ENCODE measurements at places on chromosomes 3 and 15. TPM values are rescaled to one million over a fixed set of nuclear protein-coding genes. Genes with fewer than 3 reads are reported as not detected.

DNA sequence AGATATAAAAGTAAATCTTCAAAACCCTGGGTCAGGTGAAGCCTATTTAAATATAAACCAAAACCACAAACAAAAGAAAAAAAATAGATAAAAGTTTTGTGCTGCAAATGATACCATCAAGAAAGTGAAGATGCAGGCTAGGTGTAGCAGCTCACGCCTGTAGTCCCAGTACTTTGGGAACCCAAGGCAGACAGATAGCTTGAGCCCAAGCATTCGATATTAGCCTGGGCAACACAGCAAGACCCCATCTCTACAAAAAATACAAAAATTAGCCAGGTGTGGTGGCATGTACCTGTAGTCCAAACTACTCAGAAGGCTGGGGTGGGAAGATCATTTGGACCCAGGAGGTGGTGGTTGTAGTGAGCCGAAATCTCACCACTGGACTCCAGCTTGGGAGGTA lies 164.8 kb downstream of the MAGI1 start:
- DNase-seq: no peak

- DNase-seq: no peak
Observed at GRCh38 chr3:195820901-195821300, 9.2 kb upstream of the MUC4 start.

GRCh38 chr15:31494786-31495185 lies 168.2 kb downstream of the KLF13 start:
- DNase-seq: no peak

GRCh38 chr15:92933831-92934230 lies 33.7 kb downstream of the CHD2 start:
- DNase-seq: no peak

DNA sequence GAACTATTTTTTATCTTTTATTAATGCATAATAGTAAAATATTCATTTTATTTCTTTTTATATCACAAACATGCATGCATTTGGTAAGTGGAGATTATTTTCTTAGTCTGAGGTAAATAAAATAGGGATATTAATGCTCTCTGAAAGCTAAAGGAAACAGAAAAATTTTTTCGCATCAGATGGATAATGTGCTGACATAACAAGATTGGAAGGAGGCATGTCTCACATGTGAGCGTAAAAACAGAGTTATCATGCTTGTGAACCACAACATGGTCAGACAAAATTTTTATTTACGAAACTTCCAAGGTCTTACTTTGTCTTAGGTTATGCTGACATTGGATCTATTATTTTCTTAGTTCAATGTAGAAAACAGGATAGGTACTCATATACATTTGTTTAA lies 166.1 kb downstream of the SPATA16 start:
- no peak for DNase-seq

The MNS1 gene
- total RNA-seq: 1.9 TPM

DNA sequence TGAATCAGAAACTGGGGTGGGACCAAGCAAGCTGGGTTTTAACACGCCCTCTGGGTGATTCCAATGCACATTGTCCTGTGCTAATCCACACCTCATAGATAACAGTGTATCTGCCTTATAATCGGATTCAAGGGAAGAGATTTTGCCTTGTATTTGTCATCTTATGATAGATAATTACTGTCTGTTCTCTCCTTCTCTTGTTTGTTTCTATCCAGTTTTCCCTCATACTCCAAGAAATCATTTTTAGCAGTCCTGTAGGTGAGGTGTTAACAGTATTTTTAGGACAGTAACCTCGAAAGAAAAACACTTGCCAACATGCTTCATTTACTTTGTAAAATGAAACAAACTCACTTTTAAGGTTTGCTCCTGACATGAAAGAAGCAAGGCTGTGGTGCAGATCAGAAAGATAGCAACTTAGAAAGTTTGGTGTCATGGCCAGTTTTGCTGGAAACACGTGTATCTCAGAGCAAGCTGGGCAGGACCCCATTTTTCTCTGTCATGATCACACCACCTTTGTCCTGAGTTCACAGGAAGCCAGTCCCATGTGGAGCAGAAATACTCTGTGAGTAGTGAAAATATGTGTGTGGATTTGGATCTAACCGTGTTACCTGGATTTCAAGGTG lies 72.6 kb downstream of the TRAK1 start:
- no peak for DNase-seq

DNA sequence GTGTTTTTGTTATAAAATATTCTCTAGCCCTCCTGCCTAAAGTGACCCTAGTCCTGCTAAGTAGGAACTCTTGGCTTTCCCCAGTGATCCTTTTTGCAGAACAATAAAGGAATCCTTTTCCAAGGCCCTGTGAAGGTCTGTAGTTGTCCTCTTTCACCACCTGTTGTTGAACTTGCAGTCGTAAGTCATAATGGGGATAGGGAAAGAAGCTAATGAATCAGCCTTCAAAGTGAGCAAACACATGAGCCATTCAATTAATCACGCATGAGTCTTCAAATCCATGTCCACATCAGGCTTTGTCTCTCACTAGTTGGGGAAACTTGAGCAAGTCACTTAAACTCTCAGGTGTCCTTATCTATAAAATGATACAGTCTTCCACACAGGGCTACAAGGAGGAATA lies 27.6 kb downstream of the ZNF860 start:
- no peak for DNase-seq

All from endothelial cell (in vitro differentiated cells).